Activated CD4-positive, alpha-beta T cell treated with anti-CD3 and anti-CD28 coated beads, Interleukin-2, amount 10 ng/mL, durations not matched to agents 7 days and 5 days (primary cell): ENCODE measurements at places on chromosomes 4 and X. TPM values are rescaled to one million over a fixed set of nuclear protein-coding genes. Genes with fewer than 3 reads are reported as not detected.
A peak's percentile ranks its signal among the peaks of the same experiment; 100 is the strongest.

ZFYVE28 gene
- 14.8 TPM for total RNA-seq

DNA sequence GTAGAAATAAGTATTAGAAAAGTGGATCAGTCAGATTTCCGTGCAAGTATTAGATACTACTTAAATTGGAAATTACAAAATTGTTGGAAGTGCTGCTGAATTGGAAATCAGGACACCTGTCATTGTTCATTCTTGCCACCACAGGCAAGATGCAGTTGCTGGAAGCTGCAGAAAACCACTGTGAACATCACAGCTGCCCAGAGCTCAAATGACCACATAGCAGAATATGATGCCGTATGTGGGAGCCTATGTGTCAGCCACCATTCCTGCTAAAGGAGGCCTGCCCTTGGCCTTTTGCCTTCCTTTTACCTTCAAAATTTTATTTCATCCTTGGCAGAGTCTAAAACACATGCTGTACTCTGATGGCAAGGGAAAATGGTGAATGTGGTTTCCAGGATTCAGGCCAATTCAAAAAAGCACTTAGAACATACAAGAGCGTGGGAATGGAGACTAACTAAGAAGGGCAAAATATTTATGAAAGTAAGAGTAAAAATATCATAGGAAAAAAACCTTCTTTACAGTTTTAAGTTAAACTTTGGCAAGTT, 1005.5 kb upstream of the GRID2 start:
- no peaks in the 10 kb centered on the region for H3K36me3 ChIP-seq
- no peak overlapping the region for H3K27ac ChIP-seq
- no peaks in the 10 kb centered on the region for H3K4me1 ChIP-seq

DNA sequence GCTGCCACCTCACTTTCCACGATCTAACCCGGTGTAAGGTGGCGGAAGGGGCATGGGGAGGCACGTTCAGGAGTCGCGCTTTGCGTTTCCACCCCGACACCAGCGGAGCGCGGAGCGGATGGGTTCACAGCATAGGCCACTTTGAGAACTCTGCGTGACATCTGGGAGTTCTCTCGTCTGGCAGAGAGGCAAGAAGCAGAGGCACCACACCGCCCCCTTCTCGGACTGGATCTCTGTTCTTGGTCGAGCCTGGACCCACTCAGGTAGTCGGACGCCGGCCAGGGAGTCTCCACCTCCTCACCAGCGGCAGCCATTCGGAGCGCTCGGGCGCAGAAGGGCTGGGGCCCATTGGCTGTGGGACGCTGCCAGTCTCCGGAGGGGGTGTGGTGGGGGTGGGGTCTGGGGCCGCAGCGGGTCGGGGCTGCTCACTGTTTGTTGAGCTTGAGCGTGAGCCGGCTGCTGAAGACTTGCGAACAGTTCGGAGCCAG, at the start of gene DACH2:
TSS of gene DACH2 (plus strand) at position 428 of the 488 bp plus-strand sequence.
- H3K36me3 ChIP-seq: no peaks in the 10 kb centered on the region
- H3K4me3 ChIP-seq: peak within 1 kb of the TSS; percentile 61
- H3K27me3 ChIP-seq: peaks cover 32% of the 10 kb centered on the region
- DNase-seq: peak; percentile 35
- peaks cover 7% of the 10 kb centered on the region for H3K4me1 ChIP-seq

DNA sequence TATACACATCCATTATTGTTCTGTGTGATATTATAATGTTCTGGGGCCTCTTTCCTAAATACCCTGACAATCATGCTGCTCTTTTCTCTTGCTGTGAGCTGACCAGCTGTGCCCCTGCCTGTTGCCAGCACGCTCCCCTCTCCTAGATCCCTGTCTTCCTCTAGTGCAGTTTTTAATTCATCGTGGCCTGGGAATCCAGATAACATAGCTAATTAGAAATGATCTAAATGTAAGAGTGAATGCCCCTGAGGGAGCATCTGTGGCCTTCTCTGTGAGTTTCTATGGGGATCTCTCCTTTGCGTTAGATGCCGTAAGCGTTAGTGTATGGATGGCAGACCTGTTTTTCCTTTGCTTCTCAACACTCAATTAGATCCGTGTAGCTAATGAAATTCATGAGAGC, 434.3 kb downstream of the SPRY1 start:
- H3K36me3 ChIP-seq: no peaks in the 10 kb centered on the region
- H3K4me1 ChIP-seq: no peaks in the 10 kb centered on the region
- no peaks in the 10 kb centered on the region for H3K27me3 ChIP-seq
- no peak overlapping the region for H3K4me3 ChIP-seq
- no peak for DNase-seq

DNA sequence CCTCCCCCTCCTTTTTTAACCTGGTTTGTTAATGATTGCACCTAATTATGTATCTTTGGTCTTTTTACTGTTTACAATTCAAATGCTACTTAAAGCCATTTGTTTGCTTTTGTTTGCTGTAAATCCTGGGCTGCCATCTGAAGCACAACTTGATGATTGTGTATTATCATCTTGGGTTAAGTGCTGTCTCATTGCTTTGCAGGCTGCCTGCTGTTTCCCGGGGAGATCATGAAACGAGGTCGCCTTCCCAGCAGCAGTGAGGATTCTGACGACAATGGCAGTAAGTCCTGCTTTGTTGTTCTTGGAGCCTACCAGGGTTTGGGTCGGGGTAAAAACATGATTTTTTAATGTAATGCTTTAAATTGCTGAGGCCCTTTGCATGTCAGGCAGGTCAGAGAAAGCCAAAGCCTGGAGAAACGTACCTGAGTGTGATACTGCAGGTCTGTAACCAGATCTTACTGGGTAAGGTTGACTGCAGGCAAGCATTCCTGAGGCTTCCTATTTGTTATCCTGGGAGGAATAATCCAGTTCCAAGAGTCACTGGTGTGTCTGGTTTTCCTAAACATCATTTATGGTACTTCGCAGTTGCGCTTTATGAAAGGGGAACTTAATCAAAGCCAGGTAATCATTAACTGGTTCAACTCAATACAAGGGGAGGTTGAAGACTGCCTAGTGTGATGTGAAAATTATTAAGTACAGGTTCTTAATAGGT, 22.2 kb downstream of the JADE1 start:
- peaks cover 33% of the 10 kb centered on the region for H3K4me1 ChIP-seq
- peaks cover 32% of the 10 kb centered on the region for H3K36me3 ChIP-seq
- H3K27me3 ChIP-seq: no peaks in the 10 kb centered on the region

DNA sequence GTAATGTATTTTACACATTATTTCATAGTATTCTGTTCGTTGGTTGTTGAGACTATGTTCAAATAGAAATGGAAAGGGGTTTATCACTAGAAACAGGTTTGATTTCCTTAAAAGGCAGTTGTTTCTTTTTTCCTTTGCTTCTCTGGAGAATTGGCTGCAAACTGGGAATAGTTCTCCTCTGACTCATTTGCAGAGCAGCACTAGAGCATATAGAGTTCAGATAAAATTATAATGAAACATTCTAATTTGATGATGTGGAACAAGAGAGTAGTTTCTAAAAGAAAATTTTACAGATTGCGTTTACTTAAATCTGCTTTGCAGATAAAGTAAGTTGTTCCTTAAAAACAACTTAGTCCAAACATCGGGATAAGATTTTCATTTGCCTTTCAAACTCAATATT, 29.7 kb downstream of the SYNPO2 start:
- H3K4me3 ChIP-seq: no peak overlapping the region
- no peaks in the 10 kb centered on the region for H3K36me3 ChIP-seq
- peaks cover 19% of the 10 kb centered on the region for H3K27me3 ChIP-seq
- H3K27ac ChIP-seq: no peak overlapping the region

DNA sequence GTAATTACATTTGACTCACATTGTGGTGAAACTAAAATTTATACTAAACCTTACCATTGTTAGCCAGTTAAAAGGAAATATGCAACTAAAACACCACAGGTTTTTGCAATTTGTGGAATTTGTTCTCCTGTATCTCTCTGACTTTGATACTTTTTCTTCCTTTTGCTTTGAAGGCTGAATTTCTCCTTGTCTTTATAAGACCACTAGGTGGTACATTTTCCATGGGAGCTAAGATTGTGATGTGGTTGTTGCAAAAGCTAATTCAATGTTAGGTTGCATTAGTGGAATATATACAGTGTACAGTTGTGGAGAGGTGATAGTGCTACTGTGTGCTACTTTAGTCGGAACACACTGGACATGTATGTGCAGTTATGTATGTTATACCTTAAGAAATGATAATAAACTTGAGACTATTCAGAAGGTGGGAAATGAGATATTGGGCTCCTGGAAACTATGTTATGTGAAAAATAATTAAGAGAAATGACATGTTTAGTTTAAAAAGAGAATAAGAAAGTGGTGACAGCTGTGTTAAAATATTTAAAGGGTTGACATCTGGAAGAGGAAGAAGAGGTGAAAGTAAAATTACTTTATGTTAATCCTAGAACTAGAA, 70.3 kb downstream of the ARL9 start:
- no peak overlapping the region for H3K4me3 ChIP-seq
- H3K27ac ChIP-seq: no peak overlapping the region
- peaks cover 8% of the 10 kb centered on the region for H3K27me3 ChIP-seq
- no peak for DNase-seq
- peaks cover 2% of the 10 kb centered on the region for H3K4me1 ChIP-seq

MAGEB2 gene
- not detected for total RNA-seq

- H3K27me3 ChIP-seq: no peaks in the 10 kb centered on the region
- H3K4me3 ChIP-seq: no peak overlapping the region
- no peak for DNase-seq
Observed at GRCh38 chrX:10360116-10360515, 203.3 kb downstream of the CLCN4 start.

TMSB15A gene
- total RNA-seq: 0.42 TPM
